Spinal cord (tissue), 10 donors: ENCODE measurements at places on chromosomes 2 and 18.
A peak's percentile ranks its signal among the peaks of the same experiment; 100 is the strongest.

DNA sequence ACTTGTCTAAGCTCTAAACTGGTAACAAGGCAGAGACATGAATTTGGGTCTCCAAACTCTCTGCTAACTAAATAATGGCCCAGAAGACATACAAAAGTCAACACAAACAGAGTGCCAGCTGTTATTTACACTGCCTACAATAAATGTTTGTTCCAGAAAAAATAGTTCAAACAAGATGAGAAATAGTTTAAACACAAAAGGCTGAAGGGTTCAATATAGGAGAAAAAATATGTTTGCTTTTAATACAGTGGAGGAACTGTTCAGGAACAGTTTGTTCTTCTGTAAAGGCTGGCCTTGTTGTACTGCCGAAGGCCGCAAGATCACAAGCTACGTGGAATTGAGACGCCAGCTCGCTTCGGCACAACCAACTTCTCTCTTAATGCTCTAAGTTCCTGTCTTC, 74.6 kb downstream of the AFF3 start:
- peaks cover 6% of the 10 kb centered on the region for H3K4me1 ChIP-seq
- DNase-seq, result no peak
- no peaks in the 10 kb centered on the region for H3K36me3 ChIP-seq
- H3K27me3 ChIP-seq, result no peaks in the 10 kb centered on the region
- H3K4me3 ChIP-seq, result no peak overlapping the region
- no peak overlapping the region for H3K27ac ChIP-seq

GRCh38 chr2:69084492-69084891, 71.5 kb downstream of the ANTXR1 start:
- DNase-seq, result no peak
- H3K4me1 ChIP-seq, result peaks cover 9% of the 10 kb centered on the region
- no peak overlapping the region for H3K4me3 ChIP-seq
- H3K27me3 ChIP-seq, result no peaks in the 10 kb centered on the region

- H3K27ac ChIP-seq, result peak overlapping the region; percentile 80
- peak; percentile 90 for DNase-seq
- peak overlapping the region; percentile 56 for H3K4me3 ChIP-seq
- H3K27me3 ChIP-seq, result no peaks in the 10 kb centered on the region
- peaks cover 4% of the 10 kb centered on the region for H3K4me1 ChIP-seq
Measured at GRCh38 chr2:74391580-74392448, 11.7 kb upstream of the DCTN1 start.

- H3K4me3 ChIP-seq, result no peak overlapping the region
- H3K27ac ChIP-seq, result no peak overlapping the region
- H3K27me3 ChIP-seq, result no peaks in the 10 kb centered on the region
- H3K36me3 ChIP-seq, result no peaks in the 10 kb centered on the region
- no peaks in the 10 kb centered on the region for H3K4me1 ChIP-seq
- DNase-seq, result no peak
Measured at GRCh38 chr2:34652636-34653035, 1053.5 kb upstream of the FAM98A start.

DNA sequence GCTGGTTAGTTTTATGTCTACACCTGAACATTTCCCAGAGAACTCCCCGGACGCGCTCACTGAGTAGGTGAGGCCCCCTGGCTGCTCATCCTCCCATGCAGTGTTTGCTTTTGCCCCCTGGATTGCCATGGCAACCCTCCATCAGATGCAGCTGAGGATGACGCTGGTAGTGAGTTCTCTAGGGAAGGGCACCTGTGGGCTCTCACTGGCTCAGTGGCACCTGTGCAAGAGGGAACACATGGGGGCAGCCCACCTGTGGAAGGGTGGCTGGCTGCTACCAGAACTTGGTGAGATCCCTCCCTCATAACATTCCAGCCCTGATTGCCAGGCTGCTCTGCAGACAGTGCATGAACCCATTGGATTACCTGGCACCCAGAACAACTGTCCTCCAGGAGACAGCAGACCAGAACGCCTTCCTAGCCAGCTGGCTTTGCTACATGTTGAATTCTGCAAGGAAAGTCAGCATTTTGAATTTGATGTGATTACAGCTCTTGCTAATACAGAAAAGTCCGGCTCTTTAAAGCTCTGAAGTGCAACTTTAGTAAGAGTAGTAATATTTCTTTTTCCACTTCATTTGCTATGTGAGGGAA, 21.7 kb downstream of the COA5 start:
- H3K4me3 ChIP-seq, result no peak overlapping the region
- no peaks in the 10 kb centered on the region for H3K4me1 ChIP-seq
- H3K27me3 ChIP-seq, result no peaks in the 10 kb centered on the region
- H3K36me3 ChIP-seq, result peaks cover 21% of the 10 kb centered on the region

GRCh38 chr18:63223837-63224236, 95.7 kb downstream of the BCL2 start:
- no peaks in the 10 kb centered on the region for H3K27me3 ChIP-seq
- H3K36me3 ChIP-seq, result peaks cover 5% of the 10 kb centered on the region
- H3K4me3 ChIP-seq, result no peak overlapping the region
- H3K27ac ChIP-seq, result no peak overlapping the region
- H3K4me1 ChIP-seq, result no peaks in the 10 kb centered on the region

DNA sequence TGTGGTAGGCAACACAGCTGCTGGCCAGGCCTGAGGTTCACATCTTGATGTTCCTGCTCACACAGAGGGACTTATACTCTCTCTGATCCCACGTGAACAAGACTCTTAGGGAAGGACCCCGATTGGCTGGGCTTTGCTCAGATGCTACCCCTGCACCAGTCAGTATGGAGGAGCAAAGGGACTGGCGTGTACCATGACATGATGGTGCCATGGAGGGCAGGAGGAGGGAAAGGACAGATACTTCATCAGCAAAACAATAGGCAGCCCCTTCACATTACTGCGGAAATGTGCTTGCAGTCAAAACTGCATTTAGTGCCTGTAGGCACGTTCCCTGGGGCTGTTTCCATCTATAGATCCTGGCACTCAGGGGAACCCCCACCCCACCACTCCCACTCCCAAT, 42.7 kb downstream of the ZFP36L2 start:
- no peak overlapping the region for H3K4me3 ChIP-seq
- DNase-seq, result no peak
- H3K27ac ChIP-seq, result no peak overlapping the region
- peaks cover 19% of the 10 kb centered on the region for H3K4me1 ChIP-seq

GRCh38 chr2:101832114-101832513, 134.6 kb downstream of the MAP4K4 start:
- no peak for DNase-seq
- H3K4me1 ChIP-seq, result peaks cover 11% of the 10 kb centered on the region
- peak overlapping the region; percentile 65 for H3K27ac ChIP-seq
- H3K27me3 ChIP-seq, result no peaks in the 10 kb centered on the region

GRCh38 chr2:240913810-240914644, 7.9 kb downstream of the CROCC2 start:
- peaks cover 53% of the 10 kb centered on the region for H3K4me1 ChIP-seq
- peak; percentile 81 for DNase-seq
- peaks cover 20% of the 10 kb centered on the region for H3K27me3 ChIP-seq
- H3K36me3 ChIP-seq, result peaks cover 3% of the 10 kb centered on the region

DNA sequence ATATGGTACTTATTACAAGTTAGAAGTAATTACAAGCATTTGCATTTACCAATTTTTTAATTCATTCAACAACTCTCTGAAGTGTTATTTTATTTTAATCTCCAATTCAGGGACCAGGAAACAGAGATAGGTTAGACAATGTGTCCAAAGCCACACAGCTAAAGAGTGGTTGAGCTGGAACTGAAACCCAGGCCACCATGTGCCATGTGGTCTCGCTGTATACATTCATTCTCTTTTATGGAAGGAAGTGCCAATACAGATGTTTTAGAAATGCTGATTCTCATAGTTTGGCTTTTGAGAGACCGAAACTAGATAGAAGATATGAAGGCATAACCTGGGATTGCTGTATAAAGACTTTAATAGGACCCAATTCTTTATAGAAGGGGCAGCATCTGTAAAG, 684.6 kb upstream of the ID2 start:
- H3K36me3 ChIP-seq, result no peaks in the 10 kb centered on the region
- H3K27ac ChIP-seq, result no peak overlapping the region
- peaks cover 6% of the 10 kb centered on the region for H3K4me1 ChIP-seq
- no peak for DNase-seq
- H3K27me3 ChIP-seq, result no peaks in the 10 kb centered on the region

DNA sequence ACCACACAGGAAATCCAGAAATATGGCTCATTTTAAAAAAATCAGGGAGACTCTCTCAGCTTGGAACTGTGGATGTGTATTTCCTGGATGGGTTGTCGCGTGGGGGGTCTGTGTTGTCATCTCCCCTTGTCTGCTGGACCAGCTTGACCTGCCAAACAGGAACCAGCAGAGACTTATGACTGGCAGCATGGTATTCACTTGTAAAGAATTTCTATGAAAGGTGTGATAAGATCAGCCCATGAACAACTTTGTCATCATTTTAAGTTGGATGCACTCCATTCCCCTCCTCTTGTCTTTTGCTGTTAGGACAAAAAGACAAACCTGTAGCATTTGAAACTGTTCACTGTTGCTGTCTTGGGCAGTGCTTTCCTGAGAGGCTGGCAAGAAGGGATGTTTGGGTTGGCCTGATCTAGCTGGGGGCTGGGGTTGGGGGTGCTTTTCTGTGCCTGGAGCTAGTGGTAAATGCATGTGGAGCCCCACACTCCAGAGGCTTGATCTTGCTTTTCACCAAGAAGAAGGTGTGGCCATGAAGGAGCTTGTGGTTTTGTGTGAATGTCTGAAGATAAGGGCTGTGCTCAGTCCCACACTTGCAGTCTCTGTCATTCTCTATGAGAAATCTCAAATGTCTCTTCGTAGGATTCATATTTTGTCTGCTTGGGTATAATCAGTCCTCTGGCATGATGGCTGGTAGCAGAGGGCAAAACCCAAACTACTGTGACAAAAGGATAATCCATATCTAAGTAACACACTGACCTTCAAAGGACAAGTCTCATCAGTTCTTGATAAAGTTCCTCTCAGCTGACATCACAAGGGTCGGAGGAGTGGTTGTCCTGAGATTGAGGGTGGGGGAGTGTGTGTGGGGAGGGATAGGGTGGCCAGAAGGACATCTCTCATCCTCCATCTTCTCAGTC, 39.0 kb downstream of the RALB start:
- peaks cover 10% of the 10 kb centered on the region for H3K36me3 ChIP-seq
- no peaks in the 10 kb centered on the region for H3K27me3 ChIP-seq
- no peak for DNase-seq
- H3K4me3 ChIP-seq, result no peak overlapping the region

DNA sequence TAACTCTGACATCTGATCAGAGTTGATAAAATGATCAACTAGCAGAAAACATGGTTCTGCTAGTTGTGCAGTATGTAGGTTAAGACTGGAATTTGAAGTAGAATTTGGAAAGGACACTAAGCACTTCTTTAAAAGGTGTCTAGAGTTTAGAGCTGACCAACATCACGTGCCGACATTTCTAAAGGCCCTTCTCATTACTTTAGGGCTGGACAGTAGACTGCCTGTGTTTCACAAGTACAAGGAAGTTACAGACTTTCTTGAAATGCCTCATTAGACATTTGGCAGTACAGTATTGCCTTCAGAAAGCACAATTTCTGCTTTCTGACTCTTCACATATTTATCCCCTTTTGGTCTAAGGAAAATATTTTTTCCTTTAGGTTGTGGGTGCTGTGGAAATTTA, 255.3 kb downstream of the ZNF385B start:
- no peaks in the 10 kb centered on the region for H3K27me3 ChIP-seq
- H3K27ac ChIP-seq, result no peak overlapping the region
- no peaks in the 10 kb centered on the region for H3K36me3 ChIP-seq
- no peak for DNase-seq

GRCh38 chr2:100984892-100985307, 17.2 kb upstream of the RPL31 start:
- DNase-seq, result peak; percentile 93
- H3K27me3 ChIP-seq, result no peaks in the 10 kb centered on the region
- no peak overlapping the region for H3K27ac ChIP-seq
- peaks cover 32% of the 10 kb centered on the region for H3K36me3 ChIP-seq
- H3K4me1 ChIP-seq, result no peaks in the 10 kb centered on the region
- H3K4me3 ChIP-seq, result no peak overlapping the region

GRCh38 chr2:71919708-71920107, 228.0 kb downstream of the CYP26B1 start:
- no peak for DNase-seq
- no peaks in the 10 kb centered on the region for H3K36me3 ChIP-seq
- H3K27me3 ChIP-seq, result peaks cover 2% of the 10 kb centered on the region
- H3K4me1 ChIP-seq, result no peaks in the 10 kb centered on the region
- no peak overlapping the region for H3K4me3 ChIP-seq

- no peak overlapping the region for H3K27ac ChIP-seq
- no peak for DNase-seq
- peaks cover 21% of the 10 kb centered on the region for H3K4me1 ChIP-seq
- H3K27me3 ChIP-seq, result no peaks in the 10 kb centered on the region
- no peaks in the 10 kb centered on the region for H3K36me3 ChIP-seq
Measured at GRCh38 chr2:70748002-70748784, 19.8 kb downstream of the ADD2 start.
